ENCODE measurements at places on chromosomes 3 and 15.

- DNase-seq = no peak
These were observed 12.9 kb upstream of the CPNE9 start for GRCh38 chr3:9690451-9691450.

GRCh38 chr3:153138276-153139210 lies 23.5 kb upstream of the RAP2B start:
- no peak for DNase-seq

- no peak for DNase-seq
These were observed 404.6 kb downstream of the WDR72 start for GRCh38 chr15:53354874-53355273.

- no peak for DNase-seq
These were observed 86.8 kb upstream of the CMSS1 start for GRCh38 chr3:99730870-99731269.

- DNase-seq = no peak
These were observed 67.8 kb downstream of the ITGA11 start for GRCh38 chr15:68364028-68364659.

GRCh38 chr15:65791335-65792137 lies 557 bp downstream of the DENND4A start:
- DNase-seq = peak; percentile 49

- DNase-seq = no peak
These were observed 6.0 kb downstream of the FAM43A start for GRCh38 chr3:194691481-194692283.

- DNase-seq = no peak
These were observed 226.0 kb downstream of the ZMAT3 start for GRCh38 chr3:178845420-178846118.

DNA sequence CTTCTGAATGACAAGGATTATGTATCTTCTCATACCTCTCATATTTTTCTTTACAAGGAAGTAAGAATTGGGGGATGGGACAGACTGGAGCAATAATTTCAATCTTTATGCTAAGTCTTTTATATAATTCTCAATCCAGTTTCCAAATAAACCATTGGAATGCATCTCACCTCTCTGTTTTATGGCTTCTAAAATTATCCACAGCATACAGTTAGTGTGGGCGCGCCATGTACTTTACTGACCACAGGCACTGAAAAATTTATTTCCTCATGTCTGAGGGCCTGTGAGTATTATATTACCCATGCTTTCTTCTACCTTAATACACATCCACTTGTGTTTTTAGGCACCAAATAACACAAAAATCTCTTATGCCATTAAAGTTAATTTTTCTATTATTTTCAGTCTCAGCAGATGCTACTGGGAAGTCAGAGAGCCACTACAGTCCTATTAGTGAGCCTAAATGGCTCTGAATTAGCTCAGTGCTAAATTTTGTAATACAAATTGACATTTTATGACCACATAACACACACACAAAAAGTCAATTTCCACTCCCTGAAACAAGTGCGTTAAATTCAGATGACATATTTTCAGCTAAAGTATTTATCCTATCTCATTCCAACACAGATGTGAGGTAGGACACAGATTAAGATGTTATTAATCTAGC lies 39.3 kb downstream of the SLITRK3 start:
- no peak for DNase-seq

GRCh38 chr15:97691078-97691477 lies 269.4 kb upstream of the ARRDC4 start:
- no peak for DNase-seq

DNA sequence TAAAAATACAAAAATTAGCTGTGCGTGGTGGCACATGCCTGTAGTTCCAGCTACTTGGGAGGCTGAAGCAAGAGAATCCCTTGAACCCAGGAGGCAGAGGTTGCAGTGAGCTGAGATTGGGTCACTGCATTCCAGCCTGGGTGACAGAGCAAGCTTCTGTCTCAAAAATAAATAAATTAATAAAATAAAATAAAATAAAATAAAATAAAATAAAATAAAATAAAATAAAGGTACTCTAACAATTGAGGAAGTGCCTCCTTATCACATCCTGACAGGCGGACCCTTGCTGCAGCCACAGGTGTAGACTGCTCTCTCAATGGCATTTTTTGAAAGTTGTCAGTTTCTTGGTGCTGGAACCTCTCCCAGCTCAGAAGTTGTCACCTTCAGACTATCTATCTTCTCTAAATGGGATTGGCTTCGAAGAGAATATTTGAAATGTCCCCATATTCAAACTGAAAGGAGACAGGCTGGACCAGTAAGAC lies 304.1 kb downstream of the RORA start:
- DNase-seq = no peak

Data from left renal pelvis (tissue), 4 donors.